ENCODE measurements at places on chromosomes 5 and 9. TPM values are rescaled to one million over a fixed set of nuclear protein-coding genes. Genes with fewer than 3 reads are reported as not detected.

GRCh38 chr5:39640552-39640951 is 215.8 kb upstream of the DAB2 start:
- DNase-seq, result no peak

DNA sequence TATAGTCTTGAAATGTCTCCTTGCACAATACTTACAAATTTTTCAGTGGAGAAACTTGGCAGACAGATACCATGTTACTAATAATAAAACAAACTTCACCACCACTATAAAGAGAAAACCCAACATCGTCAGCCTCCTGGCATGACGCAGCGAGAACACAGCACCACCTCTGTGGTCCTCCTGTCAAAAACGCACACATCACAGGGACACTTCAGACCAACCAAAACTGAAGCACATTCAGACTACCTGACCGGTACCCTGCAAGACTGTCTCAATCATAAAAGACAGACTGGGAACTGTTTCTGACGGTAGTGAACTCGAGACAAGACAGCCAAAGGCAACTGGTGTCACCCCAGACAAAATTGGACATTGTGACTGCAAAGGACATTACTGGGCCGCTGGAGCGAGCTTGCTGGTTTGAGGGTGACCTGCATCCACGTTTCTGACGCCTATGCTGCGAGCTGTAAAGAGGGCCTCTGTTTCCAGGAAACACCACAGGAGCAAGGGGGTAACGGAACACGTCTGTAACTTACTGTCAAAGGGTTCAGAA is 34.4 kb downstream of the NSUN2 start:
- DNase-seq, result no peak

- DNase-seq, result no peak
These were observed 9.3 kb downstream of the TMEM174 start for GRCh38 chr5:73182307-73182706.

- DNase-seq, result no peak
These were observed 1995.6 kb upstream of the CDH6 start for GRCh38 chr5:29197631-29198454.

GRCh38 chr5:7394889-7395431 is 978 bp upstream of the ADCY2 start:
- DNase-seq, result peak; percentile 68

- DNase-seq, result no peak
These were observed 36.5 kb upstream of the ANKDD1B start for GRCh38 chr5:75574791-75575190.

- DNase-seq, result no peak
These were observed 75.5 kb downstream of the PPP2R2B start for GRCh38 chr5:146802945-146803522.

GRCh38 chr9:98256756-98257155 is 1.3 kb upstream of the TBC1D2 start:
- no peak for DNase-seq

DNA sequence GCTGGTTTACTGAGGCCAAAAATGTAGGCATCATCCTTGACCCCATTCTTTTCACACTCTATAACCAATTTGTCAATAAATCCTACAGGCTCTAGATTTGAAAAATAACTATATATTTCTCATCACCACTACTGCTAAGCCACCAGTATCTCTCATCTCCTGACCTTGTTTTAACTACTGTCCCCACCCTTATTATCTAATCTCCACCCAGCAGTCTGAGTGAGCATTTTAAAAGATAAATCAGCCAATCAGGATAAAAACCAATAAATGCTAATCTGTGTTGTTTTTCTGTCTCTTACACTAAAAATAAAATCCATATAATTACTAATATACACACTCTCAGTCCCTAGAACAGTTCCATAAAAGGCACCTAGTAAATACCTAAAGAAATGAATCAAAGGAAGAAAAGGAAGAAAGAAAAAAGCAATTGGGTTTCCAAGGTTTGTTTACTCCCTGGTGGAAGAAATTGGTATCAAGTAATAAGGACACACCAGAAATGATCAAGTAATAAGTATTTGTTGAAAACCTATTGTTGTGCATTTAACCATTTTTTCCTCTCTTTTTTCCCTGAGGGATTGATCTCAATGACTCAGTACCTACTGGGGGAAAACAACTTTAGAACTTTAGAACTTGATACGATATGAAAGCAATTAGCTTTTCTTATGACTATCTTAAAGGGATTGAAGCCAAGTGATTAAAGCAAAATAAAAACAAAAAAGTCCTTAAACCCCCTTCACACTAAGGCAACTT is 19.3 kb downstream of the MRPS27 start:
- DNase-seq, result no peak

GRCh38 chr9:5978523-5978922 is 36.9 kb downstream of the RANBP6 start:
- DNase-seq, result no peak

- DNase-seq, result no peak
These were observed 56.1 kb upstream of the NRARP start for GRCh38 chr9:137358126-137358525.

DNA sequence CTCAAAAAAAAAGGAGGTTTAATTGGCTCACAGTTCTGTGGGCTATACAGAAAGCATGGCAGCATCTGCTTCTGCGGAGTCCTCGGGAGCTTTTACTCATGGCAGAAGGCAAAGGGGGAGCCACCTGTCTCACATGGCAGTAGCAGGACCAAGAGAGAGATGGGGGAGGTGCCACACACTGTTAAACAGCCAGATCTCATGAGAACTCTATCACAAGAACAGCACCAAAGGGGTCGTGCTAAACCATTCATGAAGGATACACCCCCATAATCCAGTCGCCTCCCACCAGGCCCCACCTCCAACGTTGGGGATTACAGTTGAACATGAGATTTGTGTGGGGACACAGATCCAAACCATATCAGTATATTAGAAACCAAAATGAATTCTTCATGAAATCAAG is 28.3 kb upstream of the CXXC5 start:
- no peak for DNase-seq

GRCh38 chr9:100196828-100197227 is 97.8 kb downstream of the INVS start:
- no peak for DNase-seq

GRCh38 chr9:109011231-109011671 is 2.0 kb downstream of the CTNNAL1 start:
- no peak for DNase-seq

GRCh38 chr9:131252120-131252519 is 24.2 kb downstream of the FAM78A start:
- no peak for DNase-seq

DNA sequence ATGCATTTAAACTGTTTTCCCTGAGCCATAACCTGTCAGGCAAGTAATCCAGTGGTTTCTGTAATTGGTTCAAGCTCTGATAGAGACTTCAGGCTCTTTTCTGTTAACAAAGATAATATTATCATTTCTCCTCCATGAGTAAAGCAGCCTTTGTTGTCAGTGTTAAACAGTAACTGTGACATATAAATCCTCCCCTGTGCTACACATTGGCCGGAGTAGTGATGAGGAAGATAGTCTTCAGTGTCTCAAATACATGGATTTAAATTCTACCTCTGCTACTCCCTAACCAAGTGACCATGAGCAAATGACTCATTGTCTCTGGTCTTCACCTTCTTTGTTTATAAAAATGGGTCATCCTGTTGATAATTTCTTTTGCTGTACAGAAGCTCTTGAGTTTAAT is 615.5 kb upstream of the CHD1 start:
- no peak for DNase-seq

DNA sequence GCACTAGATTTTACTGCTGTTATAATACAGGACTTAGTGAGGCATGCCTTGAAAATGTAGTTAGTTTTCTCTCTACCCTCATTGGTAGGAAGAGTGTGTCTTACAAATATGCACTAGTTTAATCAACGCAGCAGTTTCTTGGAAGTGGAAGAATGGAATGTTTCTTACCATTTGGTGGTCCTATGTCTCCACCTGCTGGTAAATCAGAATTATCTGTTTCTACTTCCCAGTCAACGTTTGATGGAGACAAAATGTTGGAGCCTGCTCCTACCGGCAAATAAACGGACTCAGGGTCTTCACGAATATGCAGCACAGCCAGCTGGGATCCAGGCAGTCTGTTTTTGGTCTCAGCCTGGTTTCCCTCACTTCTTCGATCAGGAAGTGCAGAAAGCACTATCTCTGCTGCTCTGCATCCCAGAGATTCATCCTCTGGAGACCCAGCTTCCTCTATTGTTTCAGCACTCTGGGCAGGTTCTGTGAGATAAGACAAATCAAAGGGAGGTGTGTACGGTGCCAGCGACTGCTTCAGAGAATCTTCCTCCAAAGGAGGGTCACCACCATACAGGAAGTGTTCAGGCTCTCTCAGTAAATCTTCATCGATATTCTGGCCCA is 59.5 kb upstream of the PCA3 start:
- no peak for DNase-seq

DNA sequence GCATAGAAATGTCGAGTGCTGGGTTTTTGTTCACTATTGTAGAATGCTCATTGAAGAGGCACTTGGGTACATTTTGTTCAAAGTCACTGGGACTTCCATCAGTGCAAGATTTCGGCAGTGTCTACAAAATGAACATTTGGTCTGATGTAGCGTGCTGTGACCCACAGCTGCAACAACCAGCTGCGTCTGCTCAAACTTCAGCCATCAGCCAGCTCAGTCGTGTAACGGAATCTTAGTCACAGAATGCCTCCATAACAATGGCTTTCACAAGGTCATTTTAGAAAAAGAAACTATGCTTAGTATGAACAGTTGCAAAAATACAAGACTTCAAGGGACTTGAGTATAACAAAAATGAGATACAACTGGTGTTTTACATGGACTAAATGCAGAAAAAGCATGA is 828.1 kb upstream of the GRAMD2B start:
- no peak for DNase-seq

DNA sequence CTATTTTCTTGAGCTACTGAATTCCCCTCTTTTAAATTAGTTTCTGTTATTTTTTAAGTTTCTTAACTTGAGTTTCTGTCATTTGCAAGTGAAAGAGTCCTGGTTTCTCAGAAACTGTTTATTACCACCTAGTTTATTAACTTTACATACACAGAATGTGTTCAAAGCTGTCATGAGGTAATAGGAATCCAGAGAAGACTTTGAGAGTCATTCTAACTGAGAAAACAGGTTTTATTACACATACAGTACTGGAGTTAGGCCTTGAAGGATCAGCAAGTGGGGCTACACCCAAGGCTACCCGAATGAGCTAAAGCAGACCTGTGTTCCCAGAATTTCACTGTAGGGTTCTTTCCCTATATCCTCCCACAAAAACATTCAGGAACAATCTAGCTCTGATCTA is 33.1 kb downstream of the FAM114A2 start:
- DNase-seq, result no peak

GRCh38 chr9:113530942-113531341 is 67.4 kb downstream of the RGS3 start:
- no peak for DNase-seq

DNA sequence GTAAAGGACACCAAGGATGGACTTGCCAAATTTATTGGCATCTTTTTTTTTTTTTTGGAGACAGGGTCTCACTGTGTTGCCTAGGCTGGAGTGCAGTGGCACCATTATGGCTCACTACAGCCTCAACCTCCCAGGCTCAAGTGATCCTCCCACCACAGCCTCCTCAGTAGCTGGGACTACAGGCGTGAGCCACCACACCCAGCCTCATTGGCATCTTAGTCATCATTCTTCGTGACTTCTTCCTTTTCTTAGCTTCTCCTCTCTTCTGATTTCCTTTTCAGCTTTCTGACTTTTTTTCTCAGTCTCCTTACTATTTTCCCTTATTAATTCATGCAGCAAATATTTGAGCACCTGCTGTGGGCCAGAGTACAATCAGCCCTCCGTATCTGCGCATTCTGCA is 6.1 kb downstream of the MAML1 start:
- no peak for DNase-seq

DNA sequence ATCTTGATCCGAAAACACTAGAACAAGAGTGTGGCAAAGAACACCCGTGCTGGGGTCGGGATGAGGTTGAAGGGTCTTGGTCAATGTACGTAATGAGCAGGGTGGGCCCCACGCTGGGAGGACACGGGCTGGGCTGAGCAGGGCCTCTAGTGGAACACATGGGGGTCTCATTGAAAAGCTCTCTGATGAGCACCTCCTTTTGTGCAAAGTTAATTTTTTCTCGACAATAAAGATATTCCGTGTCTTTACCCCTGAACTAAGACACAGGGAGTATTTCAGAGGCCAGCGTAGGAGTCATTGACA is 8.0 kb downstream of the UCK1 start:
- DNase-seq, result no peak

The COL5A1 gene
- total RNA-seq, result 15.0 TPM

The FOXD4 gene
- total RNA-seq, result not detected

The LCN15 gene
- not detected for total RNA-seq

The TRPM6 gene
- total RNA-seq, result 1.3 TPM

The TEX48 gene
- not detected for total RNA-seq

The GAPT gene
- 0.42 TPM for total RNA-seq

The CTXN3 gene
- not detected for total RNA-seq

The SEMA5A gene
- 16.3 TPM for total RNA-seq

The WNK2 gene
- total RNA-seq, result 93.7 TPM
